CD4-positive, alpha-beta T cell treated with Interleukin-2 at 100 ng/mL for 4 hours (primary cell): ENCODE measurements at places on chromosomes 13 and 19.

DNA sequence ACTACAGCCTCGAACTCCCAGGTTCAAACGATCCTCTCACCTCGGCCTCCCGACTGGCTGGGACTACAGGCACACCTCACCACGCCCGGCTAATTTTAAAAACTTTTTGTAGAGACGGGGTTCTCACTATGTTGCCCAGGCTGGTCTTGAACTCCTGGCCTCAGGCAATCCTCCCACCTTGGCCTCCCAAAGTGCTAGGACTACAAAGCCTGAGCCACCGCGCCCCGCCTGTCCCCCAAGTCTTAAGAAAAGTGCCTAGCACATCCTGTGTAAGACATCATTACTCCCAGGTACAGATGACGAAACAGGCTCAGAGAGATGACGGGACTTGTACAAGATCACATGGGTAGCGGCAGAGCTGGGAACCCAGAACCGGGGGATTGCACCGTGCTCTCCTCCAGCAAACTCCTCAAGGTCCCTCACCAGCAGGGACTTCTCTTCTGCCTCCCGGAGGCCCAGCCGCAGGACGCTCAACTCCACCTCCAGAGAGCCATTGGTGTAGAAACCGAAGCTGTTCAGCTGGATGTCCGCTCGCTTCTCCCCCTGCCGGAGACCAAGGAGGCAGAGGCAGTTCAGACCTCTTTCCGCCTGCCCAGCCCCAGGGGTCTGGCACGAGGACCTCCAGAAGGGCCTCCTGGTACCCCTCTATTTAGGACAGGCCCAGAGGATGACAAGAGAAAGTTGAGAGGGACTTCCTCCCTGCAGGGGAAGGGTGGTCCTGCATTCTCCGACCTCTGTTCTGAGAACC, 1.0 kb downstream of the GPR108 start:
- DNase-seq, result peak; percentile 71

DNA sequence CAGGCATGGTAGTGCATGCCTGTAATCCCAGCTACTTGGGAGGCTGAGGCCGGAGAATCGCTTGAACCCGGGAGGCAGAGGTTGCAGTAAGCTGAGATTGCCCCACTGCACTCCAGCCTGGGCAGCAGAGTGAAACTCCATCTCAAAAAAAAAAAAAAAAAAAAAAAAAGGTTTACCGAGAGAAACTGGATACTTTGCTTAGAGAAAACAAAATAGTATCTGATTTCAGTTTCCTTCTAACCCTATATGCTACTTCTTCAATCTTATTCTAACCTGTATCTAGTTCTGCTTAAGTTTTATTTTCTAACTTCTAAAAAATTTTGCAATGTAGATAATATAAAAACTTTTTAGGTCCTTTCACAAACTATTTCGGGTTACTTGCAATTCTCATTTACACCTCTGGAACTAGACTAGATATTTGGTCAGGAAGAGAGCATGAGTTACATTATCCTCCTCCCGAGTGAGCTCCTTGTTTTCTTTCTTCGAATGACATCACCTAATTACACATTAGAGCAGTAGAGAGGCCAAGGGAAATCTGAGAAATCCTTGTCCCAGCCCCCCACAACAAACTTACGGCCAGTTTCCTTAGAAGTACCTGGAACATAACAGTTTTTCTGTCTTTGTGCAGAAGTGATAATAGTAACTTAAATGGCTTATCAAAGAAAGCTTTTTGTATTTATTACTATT, 128.9 kb downstream of the B3GLCT start:
- no peak for DNase-seq

GRCh38 chr19:21694171-21694906, 73.0 kb downstream of the ZNF100 start:
- DNase-seq, result no peak

DNA sequence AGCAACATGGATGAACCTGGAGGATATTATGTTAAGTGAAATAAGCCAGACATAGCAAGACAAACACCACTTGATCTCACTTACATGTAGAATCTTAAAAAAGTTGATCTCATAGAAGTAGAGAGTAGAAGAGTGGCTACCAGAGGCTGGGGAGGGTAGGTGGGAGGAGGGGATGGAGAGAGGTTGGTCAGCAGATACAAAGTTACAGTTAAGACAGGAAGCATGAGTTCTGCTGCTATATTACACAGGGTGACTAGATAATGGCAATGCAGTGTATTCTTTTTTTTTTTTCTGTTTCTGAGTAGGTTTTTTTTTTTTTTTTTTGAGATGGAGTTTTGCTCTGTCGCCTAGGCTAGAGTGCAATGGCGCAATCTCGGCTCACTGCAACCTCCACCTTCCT, 15.2 kb upstream of the THSD1 start:
- DNase-seq, result no peak

GRCh38 chr19:9362905-9363304, at the start of gene ZNF177:
Gene ZNF177, plus strand, starts transcription at chr19:9363013. Its CDS starts 15,299 bp downstream, at chr19:9378312.
- DNase-seq, result no peak

- no peak for DNase-seq
Measured at GRCh38 chr13:111278258-111278657, 42.2 kb upstream of the TEX29 start.

GRCh38 chr13:49165798-49166752, 54.1 kb upstream of the MLNR start:
- DNase-seq, result no peak

DNA sequence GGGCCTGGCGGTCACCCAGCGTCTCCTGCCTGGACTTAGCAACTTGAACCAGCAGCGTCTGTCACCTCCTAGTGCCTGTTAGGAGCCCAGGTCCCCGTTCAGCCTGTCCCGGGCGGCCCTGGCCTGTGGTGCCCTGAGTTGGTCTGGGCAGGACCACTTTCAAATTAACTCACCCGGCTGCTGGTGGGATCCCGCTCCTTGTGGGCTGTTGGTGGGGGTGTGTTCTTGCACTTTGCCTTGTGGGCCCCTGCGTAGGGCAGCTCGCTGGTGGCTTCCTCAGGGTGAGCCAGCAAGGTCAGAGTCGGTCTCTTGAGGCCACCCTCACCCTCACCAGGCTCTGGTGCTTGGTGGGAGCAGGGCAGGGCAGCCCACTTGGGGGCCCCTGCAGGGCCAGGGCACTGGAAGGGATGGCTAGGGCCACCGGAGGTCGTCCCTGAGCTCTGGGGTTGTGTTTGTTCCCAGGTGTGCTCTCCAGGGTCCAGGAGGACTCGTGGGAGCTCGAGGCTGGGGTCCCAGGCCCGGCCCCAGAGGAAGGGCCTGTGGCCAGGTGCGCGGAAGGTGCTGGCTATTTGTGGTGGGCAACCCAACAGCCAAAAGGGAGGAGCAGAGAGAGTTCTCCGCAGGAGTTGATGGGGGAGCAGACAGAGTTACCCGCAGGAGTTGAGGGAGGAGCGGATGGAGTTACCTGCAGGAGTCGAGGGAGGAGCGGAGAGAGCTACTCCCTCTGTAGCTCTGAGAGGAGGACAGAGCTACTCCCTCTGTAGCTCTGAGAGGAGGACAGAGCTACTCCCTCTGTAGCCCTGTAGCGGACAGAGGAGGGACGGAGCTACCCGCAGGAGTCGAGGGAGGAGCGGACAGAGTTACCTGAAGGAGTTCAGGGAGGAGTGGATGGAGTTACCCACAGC, 16.9 kb downstream of the TFDP1 start:
- DNase-seq, result no peak

DNA sequence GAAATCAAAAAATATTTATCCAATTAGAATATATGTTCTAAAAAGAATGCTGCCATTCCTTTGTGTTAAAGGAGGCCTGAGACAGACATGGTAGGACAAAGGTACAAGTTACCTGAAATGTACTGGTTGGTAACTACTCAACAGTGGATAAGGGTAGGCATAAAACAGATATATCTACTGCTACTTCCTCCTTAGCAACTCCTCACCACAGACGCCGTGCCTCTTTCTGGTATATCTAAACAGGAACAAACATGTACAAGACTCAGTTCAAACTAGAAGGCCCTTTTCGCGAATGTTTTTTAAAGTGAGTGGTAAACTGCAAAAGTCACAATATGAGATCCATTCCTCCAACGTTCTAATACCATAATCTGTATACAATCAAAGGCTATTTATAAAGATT, 86.9 kb downstream of the TBC1D4 start:
- no peak for DNase-seq

DNA sequence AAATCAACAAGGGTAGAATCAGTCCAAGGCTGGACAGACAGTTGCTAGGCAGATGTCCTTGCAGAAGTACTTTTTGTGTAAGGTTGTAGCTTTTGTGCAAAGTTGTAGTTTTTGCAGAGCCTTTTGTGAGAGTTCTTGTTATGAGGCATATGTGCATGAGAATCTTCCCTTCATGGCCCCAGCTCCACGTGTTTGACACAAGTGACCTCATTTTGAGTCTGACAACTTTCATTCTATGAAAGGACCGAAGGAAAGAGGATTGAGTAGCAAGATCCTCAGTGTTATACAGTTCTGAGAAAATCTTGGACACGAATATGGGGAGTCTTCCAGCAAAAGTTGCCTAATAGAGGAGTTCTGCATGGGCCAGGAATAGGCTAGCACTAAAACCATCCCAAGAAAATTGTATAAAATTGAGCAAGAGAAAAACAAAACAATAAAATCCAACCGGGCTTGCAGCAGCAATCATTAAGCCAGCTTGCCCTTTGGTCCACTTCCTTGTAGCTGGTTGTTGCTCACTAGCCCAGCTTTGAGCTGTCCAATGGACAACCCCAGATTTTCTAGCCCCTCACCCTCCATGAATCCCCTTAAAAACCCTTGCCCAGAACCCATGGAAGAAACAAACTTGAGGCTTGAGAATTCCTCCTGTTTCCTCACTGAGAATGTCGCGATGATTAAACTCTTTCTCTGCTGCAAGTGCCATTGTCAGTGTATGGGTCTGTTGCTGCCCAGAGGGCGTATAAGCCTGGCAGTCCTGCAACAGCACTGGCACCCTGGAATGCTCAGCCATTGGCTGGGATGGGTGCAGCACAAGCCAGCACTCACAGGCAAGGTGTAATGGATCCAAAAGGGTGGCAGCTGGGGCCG, 6.5 kb downstream of the EPSTI1 start:
- no peak for DNase-seq

DNA sequence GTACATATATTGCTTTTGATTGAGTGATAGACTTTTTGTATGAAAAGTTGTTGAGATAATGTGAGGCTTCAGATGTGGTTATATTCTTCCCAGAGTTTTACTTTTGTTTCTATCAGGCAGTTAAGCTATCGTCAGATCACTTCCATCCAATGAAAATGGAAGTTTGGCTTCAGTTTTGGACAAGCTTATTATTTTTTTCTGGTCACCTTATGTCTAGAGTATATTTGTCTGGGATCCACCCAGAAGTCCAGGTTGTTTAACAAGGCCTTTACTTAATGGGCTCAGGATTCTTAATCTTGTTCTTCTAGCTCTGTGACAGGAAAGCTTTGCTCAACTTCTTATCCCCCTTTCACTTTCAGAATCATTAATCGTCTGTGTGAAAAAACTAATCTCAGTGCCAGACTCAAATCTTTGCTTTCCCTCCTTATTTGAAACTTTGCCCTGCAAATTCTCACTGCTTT, 150.9 kb downstream of the PDS5B start:
- peak; percentile 39 for DNase-seq

DNA sequence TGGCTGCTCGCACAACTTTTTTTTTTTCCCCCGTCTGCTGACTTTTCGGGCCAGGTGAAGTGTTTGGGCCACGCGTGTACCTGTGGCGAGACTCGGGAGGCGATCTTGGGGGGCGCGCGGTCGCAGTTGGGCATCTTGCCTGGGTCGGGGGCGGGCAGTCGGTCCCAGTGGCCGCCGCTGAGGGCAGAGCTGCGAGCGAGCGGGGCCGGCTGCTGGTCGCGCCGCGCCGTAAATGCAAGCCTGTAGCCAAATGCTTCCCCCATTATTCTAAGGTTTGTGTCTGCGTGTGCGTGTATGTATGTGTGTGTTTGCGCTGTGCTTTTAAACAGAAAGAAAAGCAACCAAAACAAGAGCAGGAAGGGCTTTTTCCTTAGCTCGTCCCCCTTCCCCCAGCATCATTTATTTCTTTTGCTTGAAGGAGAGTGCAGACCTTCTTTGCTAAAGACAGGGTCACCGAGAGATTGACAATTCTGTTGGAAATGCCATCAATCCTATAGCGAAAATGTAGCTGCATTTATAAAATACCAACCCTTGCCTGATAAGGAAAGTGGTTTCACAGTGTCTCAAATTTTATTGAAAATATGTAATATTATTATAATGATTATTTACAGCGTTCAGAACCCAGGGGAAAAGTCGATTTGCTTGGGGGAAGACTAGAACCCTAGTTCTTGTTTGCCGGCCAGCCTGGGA, 143.2 kb upstream of the ZNF536 start:
- no peak for DNase-seq

- no peak for DNase-seq
Measured at GRCh38 chr19:38538386-38538785, 79.4 kb downstream of the MAP4K1 start.

DNA sequence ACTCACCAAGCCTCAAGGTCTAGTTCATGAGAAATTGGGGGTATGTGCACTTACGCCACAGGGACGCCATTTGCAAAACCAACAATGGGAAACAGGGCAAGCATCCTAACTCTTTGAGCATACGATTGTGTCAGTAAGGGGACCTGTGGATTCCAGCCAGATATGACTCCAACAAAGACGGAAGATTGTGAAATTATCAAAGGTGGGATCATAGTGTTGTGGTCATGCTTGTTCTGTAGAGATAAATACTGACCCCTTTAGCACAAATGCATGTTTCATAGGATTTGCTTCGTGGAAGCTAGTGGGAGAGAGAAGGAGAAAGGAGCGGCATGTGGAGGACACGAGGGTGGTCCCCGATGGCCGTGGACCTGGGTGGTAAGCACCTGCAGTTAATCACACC, 37.8 kb downstream of the GATAD2A start:
- DNase-seq, result no peak

DNA sequence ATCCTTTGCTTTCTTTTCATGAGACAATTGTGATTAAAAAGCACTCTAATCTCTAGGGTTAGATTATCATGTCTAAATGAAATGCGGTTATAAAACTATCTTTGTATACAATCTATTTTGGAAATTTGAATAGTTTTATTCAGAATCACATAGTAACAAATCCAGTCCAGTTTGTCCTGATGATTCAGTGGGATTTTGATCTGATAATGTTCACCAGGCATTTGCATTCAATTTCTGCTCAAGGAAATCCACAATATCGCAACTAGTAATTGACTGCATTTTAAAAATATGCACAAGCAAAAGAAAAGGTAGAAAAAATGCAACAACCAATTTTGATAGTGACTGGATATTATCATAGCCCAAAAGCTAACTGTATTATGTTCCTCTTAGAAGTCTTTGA, 63.8 kb downstream of the ITGBL1 start:
- DNase-seq, result no peak

GRCh38 chr13:40940841-40941240, 78.3 kb downstream of the ELF1 start:
- no peak for DNase-seq
